ENCODE measurements at places on chromosomes 13 and 19.

- DNase-seq = no peak
Observed at GRCh38 chr19:33804021-33804799, 7.5 kb downstream of the KCTD15 start.

DNA sequence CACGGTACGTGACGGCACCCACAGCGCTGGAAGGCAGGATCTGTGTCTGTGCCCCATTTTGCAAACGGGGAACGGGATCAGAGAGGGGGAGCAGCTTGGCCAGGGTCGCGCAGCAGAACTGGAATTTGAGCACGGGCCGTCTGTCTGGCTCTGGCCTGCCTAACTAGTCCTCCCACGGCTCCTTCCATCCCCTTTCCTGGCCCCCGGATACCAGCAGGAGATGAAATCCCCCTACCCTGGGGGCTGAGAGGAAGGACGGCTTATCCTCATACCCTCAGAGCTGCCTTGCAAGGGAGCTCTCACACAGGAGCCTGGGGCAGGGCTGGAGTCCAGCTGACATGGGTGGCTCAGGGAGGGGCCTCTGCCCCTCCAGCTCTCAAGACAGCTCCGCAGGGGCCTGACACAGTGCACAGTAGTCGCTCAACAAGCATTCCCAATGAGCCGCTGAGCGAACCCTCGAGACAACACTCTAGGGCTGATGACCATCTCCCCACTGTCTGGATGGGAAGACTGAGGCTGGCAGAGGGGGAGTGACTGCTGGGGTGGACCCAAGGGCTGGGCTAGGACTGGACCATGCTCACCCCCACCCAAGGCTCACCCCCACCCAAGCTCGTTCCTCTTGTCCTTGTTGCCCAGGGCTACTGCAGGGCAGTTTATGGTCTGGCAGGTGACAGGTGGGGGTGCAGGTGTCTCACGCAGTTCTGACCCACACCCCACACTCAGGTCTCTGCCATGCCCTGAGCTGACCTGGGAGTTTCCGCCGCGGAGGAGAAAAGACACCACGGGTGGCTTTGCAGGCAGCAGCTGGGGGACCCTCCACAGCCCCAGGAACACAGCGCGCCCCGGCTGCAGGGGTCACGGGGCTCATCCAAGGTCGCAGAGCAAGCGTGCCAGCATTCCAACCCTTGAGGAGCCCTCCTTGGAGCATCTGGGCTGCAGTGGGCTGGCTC lies 4.0 kb downstream of the ZBTB7A start:
- DNase-seq = no peak

DNA sequence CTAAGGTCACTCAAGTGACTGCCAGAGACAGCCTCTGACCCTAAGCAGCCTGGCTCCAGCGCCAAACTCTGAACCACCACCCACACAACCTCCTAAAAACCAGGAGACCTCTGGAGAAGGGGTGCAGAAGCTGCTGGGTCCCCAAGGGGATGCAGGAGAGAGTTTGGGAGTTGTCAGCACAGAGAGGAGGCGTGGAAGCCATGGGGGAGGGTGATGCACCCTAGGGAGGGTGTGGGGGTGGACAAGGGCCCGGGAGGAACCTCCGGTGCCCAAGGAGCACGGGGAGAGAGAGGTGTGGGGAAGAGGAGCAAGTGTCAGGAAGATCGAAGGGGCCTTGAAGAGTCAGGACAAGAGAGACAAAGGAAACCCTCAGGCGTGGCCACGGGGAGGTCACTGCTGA lies 2.1 kb upstream of the HIPK4 start:
- DNase-seq = no peak

GRCh38 chr13:21759463-21759862 lies 88.6 kb downstream of the FGF9 start:
- DNase-seq = no peak

DNA sequence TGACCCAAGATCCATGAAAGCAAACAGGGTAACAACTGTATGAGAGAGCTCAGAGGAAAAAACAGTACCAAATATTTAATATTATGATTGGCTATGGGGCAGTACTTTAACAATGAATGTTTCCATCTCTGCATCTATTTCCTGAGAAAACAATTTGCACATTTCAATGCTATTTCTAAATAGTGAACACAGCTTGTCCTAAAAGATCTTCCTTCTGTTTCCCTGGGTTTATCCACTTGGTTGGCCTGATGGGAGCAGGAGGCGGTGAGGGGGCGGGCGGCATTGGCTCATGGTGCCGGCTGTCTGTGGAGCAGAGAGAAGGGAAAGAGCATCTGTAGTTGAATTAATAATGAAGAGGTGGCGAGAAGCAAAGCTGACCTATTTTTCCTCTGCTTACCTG lies 291.4 kb downstream of the DCLK1 start:
- DNase-seq = no peak

GRCh38 chr13:45481688-45482087 lies 16.9 kb downstream of the COG3 start:
- no peak for DNase-seq
